Amniotic epithelial cell (primary cell): ENCODE measurements at places on chromosomes 3 and 15.
A peak's percentile ranks its signal among the peaks of the same experiment; 100 is the strongest.

DNA sequence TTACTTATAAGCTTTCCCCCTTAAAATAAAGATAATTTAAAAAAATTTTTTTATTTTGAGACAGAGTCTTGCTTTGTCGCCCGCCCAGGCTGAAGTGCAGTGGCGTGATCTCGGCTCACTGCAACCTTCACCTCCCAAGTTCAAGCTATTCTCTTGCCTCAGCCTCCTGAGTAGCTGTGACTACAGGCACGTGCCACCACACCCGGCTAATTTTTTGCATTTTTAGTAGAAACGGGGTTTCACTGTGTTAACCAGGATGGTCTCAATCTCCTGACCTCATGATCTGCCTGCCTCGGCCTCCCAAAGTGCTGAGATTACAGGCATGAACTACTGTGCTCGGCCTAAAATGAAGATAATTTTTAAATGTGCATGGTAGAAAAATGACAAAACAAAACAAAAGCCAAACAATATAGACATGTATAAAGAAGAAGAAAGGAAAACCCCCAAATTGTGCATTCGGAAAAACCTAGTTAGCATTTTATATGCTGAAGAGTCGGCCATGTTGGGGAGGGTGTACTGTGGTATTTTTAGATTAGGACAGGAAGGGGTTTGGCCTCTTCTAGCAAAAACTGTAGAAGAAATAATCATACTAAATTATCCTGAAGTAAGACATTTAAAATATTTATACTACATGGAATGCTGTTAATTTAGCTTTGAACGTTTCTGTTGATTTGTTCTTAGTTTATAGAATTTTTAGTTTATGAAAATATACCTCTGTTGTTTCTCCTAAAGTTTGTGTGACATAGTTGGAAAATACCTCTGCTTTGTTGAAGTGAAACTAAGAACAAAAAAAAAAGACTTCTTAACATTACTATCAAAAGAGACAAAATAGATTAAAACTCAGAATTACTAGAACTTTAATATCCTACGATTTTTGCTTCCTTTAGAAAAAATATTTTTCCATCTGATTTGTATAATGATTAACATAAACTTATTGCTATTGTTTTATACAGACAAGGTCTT, 7.4 kb downstream of the APPL1 start:
- no peak for DNase-seq

DNA sequence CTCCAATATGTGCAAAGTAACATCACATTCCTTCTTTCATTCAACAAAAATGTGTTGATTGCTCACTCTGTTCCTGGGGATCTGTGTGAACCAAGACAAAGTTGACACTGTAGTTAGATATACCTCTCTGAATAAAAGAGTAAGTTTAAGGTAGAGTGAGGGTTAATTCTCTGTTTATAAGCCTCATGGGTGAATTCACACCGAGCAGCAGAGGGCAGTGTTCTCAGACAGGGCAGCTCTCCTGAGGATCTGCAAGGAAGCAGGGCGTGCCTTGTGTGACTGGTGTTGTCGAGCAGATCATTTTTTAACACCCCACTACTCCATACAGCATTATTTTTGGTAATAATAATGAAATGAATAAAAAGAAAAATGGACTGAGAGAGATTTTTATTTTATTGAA, 34.4 kb downstream of the PAQR9 start:
- peak; percentile 40 for DNase-seq

DNA sequence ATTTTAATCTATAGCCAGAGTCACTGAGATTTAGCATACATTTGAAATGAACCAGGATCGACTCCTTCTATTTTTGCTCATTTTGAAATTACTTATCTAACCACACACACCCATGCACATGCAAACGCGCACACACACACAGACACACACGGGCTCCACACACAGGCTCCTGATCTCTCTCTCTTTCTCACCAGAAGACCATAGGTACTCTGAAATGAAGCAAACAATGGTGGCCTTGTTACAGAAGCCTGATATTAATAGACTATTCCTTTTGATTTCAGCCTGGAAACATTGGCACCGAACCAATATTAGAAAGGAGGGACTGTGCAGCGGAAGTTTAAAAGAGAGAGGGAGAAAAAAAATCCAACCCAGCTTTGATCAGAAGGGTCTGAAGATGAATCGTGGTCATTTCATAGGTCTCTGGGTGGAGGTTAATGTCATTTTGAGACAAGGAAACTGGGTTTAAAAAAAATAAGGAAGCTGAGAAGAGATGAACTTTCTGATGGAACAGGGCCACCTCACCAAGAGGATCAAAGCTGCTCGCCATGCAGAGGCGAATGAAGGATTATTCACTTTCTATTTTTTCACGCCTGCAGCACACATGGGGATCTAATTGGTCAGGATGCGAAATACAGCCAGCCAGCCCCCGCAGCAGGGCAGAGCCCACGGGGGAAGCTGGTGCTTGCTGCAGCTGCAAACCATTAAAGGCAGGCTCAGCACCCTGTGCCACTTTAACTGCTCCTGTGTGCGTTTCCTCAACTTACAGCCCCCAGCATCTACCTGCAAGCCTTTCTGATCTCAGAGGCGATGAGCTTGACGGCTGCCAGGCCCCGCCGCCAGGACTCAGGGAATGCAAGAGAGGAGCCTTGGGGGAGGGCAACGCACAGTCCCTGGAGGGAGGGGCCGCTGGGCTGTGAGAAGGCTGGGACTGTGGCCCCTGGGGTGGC, 88.8 kb downstream of the HES1 start:
- DNase-seq: no peak

DNA sequence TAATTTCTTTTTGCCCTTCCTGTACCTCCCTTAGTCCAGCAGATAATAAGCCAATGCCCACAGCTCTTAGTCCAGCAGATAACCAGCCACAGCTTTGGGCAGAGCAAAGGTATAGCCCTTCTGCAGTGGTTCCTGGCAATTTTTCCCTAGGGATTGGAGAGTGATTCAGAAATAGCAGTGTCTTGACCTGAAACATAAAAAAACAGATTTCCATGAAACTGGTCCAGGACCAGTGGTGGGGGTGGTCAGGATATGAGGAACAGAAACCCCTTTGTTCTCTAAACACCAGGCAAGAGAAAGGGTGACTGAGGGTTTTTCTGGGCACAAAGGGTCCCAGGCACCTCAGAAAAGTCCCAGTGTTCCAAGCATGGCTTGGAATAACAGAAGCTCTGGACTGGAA, 103.4 kb downstream of the ARRDC4 start:
- no peak for DNase-seq

DNA sequence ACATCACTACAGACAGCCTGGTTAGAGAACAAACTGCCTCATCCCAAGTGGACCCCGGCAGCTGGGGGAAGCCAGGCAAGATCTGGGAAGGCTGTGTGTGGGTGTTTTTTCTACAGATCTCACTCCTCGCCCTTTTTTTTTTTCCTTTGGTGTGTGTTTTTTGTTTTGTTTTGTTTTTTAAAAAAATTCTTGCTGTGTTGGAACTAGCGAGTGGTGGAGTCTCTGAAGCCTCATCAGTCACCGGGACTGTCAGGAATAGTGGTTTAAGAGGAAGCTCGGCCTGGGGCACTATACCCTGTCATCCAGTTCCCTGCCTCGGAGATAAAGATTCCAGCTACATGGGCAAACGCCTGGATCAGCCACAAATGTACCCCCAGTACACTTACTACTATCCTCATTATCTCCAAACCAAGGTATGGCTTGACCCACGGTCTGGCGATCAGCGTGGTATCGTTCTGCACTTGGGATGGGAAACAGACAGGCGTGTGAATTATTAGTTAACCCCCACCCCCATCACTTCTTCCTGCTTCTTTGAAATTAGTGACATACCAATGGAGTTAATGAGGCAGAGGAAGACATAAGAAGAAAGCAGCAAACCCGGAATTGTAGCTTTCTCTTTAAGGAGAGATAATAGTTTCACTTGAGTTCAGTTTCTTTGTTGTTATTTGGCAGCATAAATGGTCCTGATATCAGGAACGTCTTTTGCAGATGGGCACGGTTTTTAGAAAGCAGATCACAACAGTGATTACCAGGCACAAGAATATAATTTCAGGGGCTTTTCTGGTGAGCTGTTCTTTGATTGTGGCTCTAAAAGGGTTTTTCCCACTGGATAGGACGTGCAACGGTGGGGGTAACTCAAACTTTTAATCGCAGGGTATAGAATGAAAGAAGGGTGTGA, 722 bp downstream of the RBMS3 start:
- DNase-seq: peak; percentile 64

- DNase-seq: peak; percentile 90
Observed at GRCh38 chr3:73074781-73075180, 13.3 kb downstream of the EBLN2 start.

DNA sequence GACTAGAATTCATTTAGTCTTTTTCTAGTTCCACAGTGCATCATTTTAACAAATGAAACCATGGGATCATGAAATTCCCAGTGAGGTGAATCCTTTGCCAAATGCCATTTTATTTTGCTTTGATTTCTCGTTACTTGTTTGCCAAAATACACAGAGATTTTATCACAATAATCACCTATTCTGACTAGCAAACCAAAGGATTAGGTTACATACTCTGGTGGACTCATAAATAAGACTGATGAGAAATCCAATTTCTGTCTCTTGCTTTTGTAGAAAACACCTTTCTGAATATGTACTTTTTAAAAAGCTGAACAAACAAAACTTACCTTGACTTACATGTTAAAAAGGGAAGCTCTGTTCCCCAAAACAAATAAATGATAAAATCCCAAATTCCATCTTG, 12.2 kb downstream of the ERC2 start:
- DNase-seq: no peak

GRCh38 chr3:66442254-66443117, 58.3 kb downstream of the LRIG1 start:
- DNase-seq: peak; percentile 68

GRCh38 chr3:53044711-53045517, 959 bp downstream of the SFMBT1 start:
- DNase-seq: no peak

DNA sequence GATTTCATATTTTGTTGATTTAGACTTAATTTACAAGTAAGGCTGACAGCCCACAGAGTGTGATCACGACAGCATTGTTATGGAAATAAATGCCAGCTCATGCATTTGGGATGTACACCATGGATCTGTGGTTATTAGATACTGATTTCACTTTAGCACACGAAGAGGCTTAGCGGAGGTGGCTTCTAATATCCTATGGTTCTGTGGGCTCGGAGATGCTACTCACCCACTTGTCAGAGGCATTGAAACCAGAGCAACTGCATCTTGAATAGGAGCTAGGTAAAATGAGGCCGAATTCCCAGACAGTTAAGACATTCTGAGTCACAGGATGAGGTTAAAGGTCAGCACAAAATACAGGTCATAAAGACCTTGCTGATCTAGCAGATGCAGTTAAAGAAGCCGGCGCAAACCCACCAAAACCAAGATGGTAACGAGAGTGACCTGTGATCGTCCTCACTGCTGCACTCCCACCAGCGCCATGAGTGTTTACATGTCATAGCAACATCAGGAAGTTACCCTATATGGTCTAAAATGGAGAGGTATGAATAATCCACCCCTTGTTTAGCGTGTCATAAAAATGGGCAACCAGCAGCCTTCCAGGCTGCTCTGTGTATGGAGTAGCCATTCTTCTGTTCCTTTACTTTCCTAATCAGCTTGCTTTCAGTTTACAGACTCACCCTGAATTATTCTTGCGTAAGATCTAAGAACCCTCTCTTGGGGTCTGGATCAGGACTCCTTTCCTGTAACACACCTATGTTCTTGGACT, 117.5 kb downstream of the PGPEP1L start:
- peak; percentile 88 for DNase-seq
